ENCODE measurements at places on chromosomes 4 and X.

DNA sequence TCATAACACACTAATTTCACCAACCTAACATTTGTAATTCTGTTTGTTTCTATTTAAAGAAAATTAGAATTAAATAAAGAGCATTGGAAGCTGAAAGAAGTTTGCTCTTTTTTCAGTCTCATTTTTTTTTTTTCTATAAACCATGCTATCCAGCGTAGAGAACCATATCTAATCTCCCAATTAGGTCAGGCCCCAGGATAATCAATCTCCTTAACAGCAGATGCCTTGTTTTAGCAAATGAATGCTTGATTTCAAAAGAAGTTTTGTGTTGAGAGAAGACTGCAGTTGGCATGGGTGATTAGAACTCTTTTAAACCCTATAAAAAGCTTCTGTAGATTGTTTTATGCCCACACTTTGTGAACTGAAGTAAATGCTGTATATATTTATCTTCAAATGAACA lies 15.6 kb upstream of the MAD2L1 start:
- peak; percentile 52 for DNase-seq

DNA sequence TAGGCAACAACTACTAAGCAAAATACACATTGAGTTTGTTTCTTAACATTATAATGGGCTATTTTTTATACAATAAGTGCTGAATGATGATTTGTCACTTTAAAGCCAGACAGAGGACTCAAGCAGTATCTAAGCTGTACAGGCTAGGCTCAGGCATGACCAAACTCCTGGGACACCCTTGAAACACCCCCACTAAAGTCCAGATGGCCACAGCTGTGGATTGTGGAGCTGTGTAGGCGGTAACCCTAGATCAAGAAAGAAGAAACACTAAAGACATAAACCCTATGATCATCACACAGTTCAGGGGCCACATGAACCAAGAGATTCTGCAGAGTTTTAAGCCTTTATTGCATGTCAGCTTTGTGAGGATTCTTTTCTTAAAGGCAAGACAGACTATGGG lies 25.1 kb downstream of the TAB3 start:
- no peak for DNase-seq

DNA sequence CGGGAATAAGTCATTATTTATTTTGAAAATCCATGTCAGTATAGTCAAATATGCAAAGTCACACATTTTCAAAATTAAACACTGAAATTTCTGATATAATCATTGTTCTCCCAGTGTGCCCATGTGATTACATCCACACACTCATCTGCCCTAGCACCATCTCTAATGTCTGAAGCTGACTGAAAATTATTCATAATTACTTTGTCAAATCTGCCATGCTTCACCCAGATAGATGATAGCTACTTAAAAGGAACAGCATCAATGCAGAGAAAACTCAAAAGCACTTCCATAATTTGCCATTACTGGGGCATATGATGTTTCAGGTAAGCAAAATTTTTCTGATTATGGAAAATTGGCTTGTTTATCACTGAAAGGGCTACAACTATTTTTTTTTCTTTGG lies 1433.3 kb upstream of the IGFBP7 start:
- no peak for DNase-seq

GRCh38 chr4:20816287-20816686 lies 116.0 kb downstream of the PACRGL start:
- no peak for DNase-seq

- peak; percentile 27 for DNase-seq
Measured at GRCh38 chr4:128601991-128602695, 207.4 kb upstream of the JADE1 start.

- no peak for DNase-seq
Measured at GRCh38 chrX:26146024-26146423, 7.9 kb downstream of the MAGEB18 start.

DNA sequence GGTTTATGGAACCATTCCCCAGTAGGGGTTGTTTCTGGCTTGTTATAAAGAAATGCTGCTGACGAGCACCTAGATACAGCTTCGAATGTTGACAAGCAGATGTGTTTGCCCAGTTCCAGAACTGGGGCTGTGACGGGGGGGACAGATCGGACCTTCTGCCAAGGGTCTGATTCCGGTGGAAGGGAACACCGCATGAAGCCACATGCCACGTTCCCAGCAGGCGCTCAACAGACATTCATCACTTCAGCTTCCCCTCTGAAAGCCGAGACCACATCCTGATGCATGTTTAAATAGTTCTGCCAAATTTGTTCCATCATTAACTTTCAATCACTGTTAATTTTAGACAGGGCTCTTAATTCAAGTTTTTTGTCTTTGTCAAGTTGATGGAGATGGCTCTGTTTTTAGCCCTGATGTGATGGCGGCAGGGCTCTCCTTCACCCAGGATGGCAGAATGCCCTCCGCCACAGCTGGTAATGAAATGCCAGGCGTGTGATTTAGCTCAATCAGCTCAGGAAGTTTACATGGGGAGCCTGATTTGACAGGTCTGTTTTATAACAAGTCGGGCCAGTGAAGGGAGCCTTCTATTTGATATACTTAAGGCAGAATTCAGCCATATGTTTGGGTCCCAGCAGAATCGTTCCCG lies 57.4 kb downstream of the PSAPL1 start:
- DNase-seq: no peak

- DNase-seq: no peak
Measured at GRCh38 chrX:29376584-29376983, 789.3 kb downstream of the IL1RAPL1 start.

- DNase-seq: peak; percentile 38
Measured at GRCh38 chrX:129777218-129778030, 2.3 kb upstream of the SASH3 start.

DNA sequence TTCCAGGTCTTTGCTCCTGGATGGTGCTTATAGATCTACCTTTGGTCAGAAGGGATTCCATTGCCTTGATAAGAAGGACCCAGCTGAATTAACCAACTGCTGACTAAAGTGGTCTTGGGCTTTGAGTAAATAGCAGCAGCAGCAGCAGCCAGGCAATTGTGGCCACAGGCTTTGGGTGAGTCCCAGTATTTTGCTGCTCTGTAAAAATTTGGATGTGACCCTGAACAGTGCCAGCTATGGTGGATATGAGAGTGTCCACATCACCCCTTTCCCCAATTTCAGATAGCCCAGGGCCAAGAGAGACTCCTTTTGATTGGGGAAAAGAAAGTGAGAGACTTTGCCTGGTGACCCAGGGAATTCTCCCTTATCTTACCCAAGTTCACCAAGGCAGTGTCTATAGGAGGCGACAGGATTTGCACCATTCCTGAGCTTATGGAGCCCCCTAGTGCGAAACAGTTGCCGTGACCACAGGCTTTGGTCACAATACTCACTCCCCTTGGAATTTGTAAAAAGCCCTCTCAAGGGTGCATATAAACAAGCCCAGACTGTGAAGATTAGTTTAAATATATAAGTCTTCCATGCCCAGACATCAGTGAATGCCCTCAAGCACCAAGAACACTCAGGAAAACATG lies 518.0 kb downstream of the TMA16 start:
- DNase-seq: no peak

GRCh38 chr4:94814237-94814636 lies 56.5 kb downstream of the BMPR1B start:
- DNase-seq: no peak

DNA sequence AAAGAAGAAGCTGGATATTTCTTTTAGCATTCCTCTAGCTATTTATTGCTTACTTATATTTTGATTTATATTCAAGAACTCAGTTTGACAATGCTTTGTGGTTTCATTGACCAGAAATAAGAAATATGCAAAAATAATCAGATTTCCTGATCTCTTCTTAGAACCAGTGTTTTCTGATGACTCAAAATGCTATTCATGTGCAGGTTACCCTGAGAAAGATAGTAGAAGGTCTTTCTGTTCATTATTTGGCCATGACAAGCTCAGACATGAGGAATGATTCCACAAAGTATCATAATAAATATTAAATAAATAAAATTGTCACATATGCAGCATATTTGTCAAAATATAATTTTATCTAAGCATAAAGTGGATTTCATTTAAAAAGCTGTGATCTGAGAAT lies 24.1 kb downstream of the ADH7 start:
- DNase-seq: no peak

DNA sequence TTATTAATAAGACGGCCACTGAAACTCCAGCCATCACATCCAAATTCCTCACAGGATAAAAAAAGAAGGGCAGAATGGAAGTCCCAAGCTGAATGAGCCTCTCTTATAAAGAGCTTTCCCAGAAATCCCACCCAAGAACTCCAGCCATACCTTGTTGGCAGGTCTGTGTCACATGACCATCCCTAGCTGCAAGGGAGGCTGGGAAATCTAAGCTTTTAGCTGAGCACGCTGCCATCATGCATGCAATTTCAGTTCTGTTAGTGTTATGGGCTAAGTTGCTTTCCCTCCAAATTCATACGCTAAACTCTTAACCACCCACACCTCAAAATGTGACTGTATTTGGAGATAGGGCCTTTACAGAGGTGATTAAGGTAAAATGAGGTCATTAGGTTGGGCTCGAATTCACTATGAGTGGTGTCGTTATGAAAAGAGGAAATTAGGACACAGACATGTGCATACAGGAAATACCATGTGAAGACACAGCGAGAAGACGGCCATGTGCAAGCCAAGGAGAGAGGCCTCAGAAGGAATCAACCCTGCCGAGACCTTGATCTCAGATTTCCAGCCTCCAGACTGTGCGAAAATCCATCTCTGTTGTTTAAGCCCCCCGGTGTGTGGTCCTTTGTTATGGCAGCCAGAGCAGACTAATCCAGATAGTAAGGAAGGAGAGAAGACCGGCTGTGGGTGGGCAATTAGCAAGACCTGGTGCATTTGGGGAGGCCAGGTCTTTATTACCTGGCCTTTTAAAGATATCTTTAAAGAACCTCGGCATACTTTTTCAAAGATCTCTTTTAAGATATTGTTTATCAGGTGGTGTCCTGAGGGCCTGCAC lies 317.6 kb downstream of the BCOR start:
- DNase-seq: no peak

- no peak for DNase-seq
Measured at GRCh38 chrX:13491061-13491460, 78.3 kb upstream of the EGFL6 start.

DNA sequence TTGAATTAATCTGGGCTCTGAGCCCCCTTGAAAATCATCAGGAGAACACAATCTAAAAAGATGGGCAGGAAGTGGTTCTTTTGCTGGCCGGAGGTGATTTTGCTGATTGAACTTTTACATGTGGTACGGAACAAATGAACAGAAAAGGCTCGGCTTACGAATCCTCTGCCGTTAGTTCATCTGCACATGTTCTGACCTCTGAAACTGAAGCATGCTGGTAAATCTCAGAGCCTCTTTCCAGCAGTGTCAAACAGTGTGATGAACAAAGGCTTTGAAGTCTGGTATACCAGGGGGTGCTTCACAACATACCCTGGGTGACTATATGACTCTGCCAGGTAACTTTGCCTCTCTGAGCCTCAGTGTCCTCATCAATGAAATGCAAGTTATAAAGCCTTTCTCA lies 194.2 kb upstream of the C1QTNF7 start:
- no peak for DNase-seq

- DNase-seq: no peak
Measured at GRCh38 chrX:30779453-30780030, 109.5 kb downstream of the TAB3 start.

- no peak for DNase-seq
Measured at GRCh38 chrX:39672405-39672804, 425.4 kb downstream of the BCOR start.

GRCh38 chr4:20351360-20352162 lies 99.9 kb downstream of the SLIT2 start:
- no peak for DNase-seq

DNA sequence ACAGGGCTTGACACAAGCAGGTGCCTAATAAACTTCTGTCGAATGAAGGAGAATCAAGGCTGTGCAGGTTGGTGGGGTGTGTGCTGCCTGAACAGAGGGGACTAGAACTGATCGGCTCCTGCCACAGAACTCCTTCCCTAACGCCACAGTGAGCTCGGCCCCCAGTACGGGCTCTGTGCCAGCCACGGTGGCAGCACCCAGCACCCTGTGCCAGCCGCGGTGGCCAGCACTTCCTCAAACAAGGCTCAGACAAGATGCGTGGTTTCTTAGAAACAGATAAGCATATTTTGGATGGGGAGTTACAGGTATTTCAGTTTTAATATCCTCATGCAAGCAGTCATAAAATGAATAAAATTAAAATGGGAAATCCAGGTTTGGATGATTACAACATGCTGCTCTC lies 26.0 kb upstream of the C4orf50 start:
- no peak for DNase-seq

DNA sequence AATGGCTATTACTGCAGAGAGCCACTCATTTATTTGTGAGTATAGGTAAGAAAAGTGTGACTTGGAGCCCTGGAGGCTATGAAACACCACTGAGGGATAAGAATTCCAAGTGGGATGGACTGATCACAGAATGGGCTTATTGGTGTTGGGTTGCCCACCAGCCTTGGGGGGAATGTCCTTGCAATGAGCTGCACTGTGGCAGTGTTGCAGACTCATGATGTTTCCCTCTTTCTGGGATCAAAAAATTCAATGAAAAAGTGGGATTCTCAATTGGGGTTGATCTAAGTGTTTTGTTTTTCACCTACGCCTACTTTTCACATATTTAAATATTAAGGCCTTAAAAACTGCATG lies 1024.5 kb upstream of the PCDH10 start:
- no peak for DNase-seq

DNA sequence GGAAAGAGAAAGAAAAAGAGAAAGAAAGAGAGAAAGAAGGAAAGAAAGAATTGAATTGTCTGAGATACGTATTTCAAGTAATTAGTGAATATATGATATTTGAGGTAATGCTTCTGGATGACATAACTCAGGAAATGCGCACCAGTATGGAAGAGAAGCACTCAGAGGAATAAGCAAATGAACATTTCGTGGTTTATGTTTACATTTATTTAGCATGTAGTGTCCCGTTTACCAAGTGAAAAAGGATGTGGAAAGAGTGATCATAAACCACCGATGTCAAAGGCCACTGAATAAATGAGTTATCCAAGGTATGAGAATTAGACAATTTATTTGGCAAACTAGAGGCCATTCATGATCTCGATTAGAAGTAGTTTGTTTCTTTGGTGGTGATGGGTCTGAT lies 200.4 kb downstream of the ARAP2 start:
- no peak for DNase-seq

DNA sequence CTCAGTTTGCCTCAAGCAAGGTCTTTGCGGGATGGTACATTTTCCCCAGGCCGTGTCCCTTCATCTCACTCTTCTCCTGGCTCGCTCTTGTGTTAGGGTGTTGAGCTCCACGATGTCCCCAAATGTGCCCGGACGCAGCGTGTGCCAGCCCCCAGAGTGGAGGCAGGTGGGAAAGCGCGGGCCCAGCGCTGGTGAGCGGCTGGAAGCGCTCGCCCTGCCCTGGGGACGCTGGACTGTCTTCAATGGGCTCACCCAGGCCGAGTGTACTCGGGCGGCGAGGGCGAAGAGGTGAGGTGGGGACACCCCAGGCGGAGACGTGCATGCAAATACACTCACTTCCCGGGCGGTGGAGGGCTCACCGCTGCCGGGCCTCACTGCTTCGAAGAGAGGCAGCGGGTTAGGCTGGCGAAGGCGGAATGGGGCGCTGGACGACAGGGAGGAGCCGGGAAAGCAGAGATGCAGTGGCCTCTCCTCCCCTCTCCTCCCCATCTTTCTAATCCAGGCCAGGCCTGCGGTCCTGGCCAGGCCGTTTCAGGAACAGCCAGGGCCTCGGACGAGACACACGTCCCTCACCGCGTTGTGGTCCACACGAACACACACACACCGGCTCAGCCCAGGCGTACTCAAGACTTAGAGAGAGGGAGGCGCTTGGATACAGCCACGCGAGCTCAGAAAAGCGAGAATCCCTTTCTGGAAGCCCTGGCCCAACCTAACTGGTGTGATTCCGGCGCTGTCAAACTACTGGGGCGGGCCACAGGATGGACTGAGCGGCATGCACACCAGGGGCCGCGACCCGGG lies 2.2 kb downstream of the NKX6-1 start:
- DNase-seq: no peak

- no peak for DNase-seq
Measured at GRCh38 chr4:33696586-33696985, 2547.7 kb downstream of the ARAP2 start.

Data from pons (tissue), 1 donor.